ENCODE measurements at places on chromosomes 2 and 18.
A peak's percentile ranks its signal among the peaks of the same experiment; 100 is the strongest.

DNA sequence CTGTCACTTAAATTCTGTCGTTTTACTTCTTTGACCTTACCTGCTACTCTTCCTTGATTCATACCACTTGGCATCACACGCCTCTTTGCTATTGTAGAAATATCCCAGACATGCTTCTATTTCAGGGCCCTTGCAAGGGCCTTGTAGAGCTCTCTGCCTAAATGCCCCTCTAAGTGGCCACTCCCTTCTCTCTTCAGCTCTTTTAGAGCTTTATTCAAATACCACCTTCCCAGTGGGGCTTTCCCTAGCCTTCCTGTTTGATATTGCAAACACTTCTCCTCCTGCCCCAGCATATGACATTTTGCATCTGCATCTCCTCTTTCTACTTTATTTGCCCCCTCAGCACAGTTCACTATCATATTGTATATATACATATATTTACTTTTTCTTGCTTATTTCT, 54.0 kb downstream of the PELI1 start:
- no peak for DNase-seq

DNA sequence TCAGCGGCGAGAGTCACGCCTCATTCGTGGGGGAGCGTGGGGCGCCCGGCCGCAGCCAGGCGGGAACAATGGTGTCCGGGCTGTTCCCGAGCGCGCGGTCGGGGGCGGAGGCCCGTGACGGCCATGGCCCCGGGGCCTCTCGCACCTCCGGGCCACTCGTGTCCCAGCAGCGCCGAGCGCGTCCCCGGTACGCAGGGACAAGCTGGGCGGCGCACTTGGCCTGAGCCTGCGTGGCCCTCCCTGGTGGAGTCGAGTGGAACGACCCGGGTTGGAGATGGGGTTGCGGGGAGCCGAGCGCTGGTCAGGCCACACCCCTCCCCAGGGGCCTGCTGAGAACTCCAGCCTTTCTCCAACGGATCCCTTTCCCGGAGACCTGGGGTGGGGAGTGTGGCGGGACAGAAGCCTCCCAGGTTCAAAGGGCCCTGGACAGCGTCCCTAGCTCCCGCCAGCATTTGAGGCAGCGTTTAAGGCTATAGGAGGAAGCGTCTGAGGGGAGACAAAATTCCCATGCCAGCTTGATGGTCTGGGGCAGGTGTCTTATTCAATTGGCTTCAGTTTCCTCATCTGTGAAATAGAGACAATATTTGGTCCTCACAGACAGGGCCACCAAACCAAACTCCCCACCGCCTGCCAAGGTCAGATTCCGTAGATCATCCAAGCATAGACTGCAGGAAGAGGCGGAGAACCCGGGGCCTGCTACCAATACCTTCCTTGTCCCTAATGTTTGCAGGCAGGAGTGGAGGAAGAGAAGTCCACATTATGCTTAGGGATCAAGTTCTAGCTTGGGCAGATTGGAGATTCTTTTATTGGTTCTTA, 553 bp downstream of the CNDP2 start:
- DNase-seq = peak; percentile 50

DNA sequence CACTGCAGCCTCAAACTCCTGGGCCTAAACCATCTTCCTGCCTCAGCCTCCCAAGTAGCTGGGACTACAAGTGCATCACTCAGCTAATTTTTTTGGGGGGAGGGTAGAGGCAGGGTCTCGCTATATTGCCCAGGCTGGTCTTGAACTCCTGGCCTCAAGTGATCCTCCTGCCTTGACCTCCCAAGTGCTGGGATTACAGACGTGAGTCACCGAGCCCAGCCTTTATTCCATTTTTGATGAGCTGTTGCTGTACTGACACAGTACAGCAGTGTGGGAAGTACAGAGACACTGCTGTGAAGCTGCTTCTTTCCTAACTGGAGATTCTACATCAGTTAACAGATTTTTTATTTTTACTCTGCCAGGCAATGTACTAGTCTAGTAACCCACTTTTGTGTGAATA, 18.8 kb downstream of the PTRHD1 start:
- no peak for DNase-seq

DNA sequence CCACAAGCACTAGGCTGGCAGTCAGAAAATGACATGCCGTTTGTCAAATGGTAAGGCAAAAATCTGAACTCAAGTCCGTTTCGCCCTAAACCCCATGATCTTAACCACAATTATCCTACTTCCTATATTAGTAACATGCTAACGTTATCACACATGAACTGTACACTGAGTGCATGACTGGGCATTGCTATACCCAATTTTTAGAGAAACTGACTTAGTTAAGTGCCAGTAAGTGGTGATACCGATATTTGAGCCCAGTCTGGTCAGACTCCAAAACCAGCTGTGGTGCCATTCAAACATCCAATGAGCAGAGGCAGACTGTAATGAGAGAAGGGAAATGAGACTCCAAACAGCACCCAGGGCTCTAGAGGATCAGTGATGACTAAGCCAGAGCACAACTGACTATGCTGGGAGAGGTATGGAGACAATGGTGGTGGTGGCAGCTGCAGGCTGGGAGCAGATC, 311.7 kb upstream of the PKDCC start:
- no peak for DNase-seq

DNA sequence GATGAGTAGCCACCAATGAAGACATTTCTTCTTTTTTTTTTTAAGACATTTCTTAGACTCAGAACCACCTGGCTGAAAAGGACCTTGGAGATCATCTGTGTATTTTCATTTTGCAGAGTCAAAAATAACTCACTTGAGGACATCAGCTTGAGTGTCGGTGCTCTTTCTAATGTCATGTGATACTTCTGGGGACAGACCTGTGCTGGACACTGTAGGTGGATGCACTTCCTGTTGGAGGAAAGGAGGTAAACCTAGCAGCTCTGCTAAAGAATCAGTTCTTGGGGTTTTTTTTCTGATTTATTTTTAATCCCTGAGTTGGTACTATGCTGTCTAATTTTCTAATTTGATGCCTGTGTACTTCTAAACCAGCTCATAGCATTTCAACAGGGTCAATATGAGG, 283.9 kb upstream of the CRIM1 start:
- no peak for DNase-seq

GRCh38 chr2:33134086-33134771, 187.5 kb downstream of the LTBP1 start:
- DNase-seq = no peak

DNA sequence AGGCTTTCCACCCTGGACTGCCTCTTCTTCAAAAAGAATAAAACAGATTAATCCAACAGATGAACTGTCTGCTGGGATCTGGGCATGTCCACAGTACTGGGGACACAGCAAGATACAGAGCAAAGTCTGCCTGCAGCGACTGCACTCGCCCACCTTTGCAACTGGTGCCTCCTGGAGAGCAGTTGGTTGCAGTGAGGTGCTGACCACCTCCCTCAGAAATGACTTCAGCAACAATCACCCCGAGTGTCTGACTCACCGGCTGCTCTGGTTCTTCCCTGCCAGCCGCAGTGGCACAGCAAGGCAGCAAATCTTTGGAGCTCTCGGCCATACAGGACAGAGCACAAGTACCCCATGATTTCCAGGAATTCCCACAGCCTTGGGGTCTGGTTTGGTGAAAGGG, 179.7 kb downstream of the ANAPC1 start:
- DNase-seq = no peak

GRCh38 chr2:165691615-165692014, 102.4 kb downstream of the GALNT3 start:
- no peak for DNase-seq

- no peak for DNase-seq
These were observed 31.8 kb downstream of the GRB14 start for GRCh38 chr2:164589522-164589921.

- DNase-seq = no peak
These were observed 95.0 kb downstream of the BOD1L2 start for GRCh38 chr18:57241869-57242268.

- DNase-seq = no peak
These were observed 33.6 kb upstream of the ACAA2 start for GRCh38 chr18:49846718-49847470.

GRCh38 chr2:199806179-199806578, 44.8 kb downstream of the FTCDNL1 start:
- DNase-seq = no peak

- DNase-seq = peak; percentile 62
These were observed 21.9 kb downstream of the ITM2C start for GRCh38 chr2:230886671-230887071.

- no peak for DNase-seq
These were observed 577.4 kb downstream of the DSC3 start for GRCh38 chr18:30465096-30465495.

DNA sequence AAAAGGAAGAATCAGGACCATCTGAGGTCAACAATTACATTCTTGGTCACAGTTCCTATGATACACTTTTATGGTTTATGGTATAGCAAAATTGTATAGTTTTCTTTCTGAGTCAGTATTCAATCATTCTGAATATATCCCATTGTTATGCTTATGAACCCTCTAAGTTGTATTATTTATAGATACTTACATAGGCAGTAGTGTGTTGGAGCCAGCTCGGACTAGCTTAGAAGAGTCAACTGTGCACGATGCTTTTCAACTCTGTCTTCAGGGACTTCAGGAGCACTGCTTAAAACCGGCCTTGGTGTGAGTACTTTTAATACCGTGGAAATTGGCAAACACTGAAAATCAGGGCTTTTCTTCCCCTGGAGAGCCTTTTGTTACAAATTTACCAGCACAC, 215.7 kb downstream of the IKZF2 start:
- no peak for DNase-seq

- DNase-seq = no peak
These were observed 601.8 kb upstream of the ID2 start for GRCh38 chr2:8080063-8080462.

- DNase-seq = no peak
These were observed 9.0 kb upstream of the RASGRP3 start for GRCh38 chr2:33467413-33467812.

DNA sequence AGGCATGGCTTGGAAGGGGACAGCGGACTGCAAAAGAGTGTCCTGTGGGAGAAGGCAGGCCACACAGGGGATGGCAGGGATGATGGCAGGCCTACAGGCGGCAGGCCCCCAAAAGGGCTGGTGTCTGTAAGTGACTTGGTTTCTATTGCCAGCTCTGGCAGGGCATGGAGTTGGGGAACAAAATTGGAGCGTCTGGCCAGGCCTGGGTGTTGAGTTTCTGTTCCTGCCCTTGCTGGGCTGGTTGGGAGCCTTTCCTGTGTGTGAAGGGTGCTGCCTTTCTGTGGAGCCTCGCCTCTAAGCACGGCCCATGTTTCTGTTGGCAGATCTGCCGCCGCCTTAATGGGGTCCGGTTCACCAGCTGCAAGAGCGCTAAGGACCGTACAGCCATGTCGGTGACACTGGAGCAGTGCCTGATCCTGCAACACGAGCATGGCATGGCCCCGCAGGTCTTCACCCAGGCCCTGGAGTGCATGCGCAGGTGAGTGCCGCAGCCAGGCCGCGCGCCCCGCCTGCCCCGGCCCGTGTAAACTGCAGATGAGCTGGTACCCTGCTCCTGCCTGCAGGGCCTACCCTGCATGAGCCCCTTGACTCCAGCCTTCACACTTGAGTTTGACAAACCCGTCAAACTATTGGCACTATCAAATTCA, 31.5 kb downstream of the COA5 start:
- DNase-seq = no peak

DNA sequence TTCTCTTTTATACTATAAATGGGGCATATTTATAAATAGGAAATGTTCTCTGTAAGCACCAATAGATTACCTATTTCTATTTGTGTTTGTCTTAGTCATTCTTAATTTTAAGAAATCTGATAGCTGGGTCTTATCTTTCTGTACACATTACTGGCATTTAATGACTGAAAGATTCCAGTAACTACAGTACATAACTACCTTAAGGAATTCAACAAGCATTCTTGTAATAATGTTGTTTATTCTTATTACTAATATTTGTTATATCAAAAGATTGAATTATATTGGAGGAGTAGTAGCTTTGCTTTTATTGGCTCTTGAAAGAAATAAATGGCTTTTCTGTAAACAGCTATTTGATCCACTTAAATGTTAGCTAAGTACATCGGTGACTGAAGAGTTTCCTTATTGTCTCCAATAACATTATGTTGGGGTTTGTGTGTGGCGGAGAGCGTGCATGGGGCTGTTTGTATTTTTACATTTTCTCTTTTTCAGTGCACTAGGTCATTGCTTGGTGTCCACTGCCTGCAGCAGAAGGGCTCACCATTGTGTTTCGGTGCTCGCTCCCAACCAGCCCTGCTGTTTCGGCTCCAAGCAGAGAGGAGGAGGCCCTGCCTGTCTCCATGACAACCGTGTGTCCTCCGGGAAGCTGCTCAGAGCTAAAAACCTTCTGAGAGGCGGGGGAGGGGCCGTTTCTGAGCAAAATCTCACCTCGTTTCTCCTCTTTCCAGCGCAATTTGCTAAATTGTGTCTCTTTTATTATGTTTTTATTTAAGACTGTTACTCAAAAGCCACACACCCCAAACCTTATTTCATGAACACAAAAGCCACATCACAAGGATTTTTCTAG, 112.5 kb upstream of the SLC38A11 start:
- DNase-seq = peak; percentile 83

GRCh38 chr2:60560734-60561644, 7.5 kb upstream of the BCL11A start:
- no peak for DNase-seq

DNA sequence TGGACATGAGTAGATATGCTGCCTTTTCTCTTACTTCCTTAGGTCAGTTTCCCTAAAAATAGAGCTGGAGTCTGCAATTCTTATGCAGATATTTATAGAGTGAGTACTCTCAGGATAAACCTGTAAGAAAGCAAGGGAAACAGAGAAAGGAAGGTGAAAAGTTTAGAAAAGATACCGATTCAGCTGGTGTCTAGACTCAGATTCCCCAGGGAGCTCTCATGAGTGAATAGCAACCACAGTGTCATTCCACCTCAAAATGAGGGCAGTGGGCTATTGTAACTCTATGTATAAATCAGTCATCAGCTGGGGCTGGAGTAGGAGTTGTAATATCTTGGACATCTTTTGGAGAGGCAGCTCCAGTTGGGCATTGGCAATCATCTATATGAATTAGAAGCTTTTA, 1485.1 kb upstream of the TMEFF2 start:
- DNase-seq = no peak

- peak; percentile 12 for DNase-seq
These were observed 582 bp upstream of the RAB31 start for GRCh38 chr18:9707381-9708056.

DNA sequence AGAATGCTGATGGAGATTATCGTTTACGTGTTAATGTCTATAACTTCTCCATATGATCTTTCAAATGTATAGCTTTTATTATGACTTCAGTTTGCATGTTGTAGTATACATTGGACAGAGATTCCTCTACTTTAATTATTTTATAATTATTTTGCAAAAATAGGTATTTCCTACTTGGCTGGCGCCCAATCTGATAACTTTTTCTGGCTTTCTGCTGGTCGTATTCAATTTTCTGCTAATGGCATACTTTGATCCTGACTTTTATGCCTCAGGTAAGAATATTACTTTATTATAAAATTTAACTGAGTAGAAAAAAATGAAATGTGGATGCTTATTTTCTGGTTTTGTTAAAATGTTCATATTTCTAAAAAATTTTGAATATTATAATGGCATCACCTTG, 18.1 kb upstream of the ADGRF3 start:
- DNase-seq = no peak

GRCh38 chr2:10373931-10374330, 71.2 kb downstream of the HPCAL1 start:
- DNase-seq = no peak

All from posterior cingulate gyrus (tissue), 11 donors.